Activated CD4-positive, alpha-beta T cell treated with anti-CD3 and anti-CD28 coated beads for 4 hours (primary cell): ENCODE measurements at places on chromosomes 2 and 18.

DNA sequence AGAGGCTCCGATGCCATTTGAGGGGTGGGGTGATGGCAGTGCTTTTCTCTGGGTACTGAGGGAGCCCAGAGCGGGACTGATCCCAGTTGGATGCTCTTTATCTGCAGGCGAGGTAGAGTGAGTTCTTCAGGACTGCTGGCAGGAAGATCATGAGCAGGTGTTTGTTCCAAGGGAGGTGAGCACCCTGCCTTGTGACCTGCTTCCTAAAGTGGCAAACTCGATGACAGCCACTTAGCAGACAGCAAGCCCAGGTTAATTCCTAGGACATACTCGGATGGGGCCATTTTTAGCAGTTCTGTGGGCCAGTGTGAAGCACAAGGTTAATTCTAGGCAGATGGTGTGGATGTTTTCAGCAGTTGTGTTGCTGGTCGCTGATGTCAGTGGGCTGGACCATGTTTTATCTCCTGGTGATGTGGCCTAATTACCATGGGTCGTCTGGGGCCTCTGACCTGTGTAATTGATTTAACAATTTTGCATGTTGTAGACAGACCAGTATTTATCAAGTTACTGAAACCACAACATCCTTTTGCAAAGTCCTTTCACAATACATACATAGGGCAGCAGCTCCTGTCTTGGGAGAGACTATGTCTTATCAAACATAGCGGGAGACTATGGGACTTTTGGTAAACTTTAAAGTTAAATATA is 4.9 kb downstream of the FKBP1B start:
- no peak for DNase-seq

DNA sequence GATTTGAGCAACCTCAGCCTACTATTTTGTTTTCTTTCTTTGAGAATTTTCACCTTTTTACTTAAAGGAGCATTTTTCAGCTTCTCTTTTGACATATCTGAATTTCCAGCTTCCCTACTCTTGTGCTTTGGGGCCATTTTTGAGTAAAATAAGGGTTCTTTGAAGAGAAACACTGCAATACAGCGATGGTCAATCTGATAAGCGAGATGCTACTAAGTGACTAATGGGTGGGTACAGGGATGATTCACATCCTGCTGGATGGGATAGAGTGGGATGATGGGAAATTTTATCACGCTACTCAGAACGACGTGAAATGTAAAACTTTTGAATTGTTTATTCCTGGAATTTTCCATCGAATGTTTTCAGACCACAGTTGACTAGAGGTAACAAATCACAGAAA is 211.5 kb downstream of the TMEM247 start:
- no peak for DNase-seq

DNA sequence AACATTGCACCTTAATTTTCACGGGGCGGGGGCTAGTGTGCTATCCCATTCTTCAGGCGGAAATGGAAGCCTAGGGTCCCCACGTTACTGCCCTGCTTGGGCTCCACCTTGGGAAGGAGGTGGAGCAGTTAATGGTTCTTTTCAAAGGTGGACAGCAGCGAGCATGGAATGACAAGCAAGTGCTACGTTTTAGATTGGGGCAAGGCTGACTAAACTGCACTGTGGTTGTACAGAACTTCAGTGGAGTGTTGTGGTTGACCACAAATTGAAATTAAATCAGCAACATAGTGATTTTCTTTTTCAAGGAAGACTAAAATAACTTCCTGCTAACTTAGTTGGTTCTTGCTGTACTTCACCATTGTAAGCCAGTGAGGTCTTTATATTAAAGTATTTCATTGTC is 47.0 kb downstream of the CHRNA1 start:
- DNase-seq, result no peak

DNA sequence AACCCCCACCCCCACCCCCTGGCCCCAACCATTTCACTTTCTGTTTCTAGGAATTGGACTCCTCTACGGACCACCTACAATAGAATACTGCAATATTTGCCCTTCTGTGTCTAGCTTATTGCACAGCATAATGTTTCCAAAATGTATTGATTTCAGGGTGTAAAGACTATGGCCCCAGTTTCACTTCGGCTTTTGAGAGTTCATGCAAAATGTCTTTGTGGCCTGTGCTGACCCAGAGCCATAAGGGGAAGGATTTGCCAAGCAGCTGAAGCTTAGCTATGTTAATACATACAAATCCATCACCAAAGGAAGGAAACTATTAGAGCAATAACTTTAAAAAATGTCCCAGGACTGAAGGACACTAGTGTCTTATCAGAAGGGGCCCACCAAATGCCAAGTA is 11.2 kb upstream of the ATP9B start:
- no peak for DNase-seq

- DNase-seq, result no peak
These were observed 76.1 kb upstream of the CYP1B1 start for GRCh38 chr2:38152035-38152434.

GRCh38 chr2:5986801-5987787 is 294.9 kb downstream of the SOX11 start:
- DNase-seq, result no peak

- no peak for DNase-seq
These were observed 90.1 kb downstream of the LBH start for GRCh38 chr2:30321466-30321865.

DNA sequence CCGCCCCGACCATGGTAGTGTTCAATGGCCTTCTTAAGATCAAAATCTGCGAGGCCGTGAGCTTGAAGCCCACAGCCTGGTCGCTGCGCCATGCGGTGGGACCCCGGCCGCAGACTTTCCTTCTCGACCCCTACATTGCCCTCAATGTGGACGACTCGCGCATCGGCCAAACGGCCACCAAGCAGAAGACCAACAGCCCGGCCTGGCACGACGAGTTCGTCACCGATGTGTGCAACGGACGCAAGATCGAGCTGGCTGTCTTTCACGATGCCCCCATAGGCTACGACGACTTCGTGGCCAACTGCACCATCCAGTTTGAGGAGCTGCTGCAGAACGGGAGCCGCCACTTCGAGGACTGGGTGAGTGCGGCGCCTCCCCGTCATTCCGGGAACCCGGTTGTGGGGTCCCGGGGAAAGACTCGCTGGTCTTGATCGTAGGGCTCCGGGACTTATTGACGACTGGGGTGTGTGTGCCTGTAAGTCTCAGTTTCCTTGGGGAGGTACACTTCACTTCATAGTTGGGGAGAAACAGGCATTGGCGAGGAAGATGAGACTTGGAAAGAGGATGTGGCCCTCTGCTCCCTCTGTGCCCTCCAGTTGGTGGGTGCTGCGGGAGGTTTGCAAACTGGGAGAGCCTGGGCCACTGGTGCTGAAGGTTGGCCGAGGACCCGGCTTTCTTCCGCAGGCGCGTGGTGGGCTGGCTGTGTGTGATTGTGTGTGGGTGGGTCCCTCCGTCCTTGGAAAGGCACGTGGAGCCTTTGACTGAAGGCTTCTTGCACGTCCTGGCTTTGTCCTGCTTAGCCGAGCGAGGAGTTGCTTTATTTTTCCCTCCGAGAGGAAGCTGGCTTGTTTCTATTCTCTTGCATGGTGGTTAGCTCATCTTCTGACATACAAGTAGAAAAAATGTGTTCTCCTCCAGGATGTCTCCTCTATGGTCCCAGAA is 886 bp downstream of the PRKCE start:
- peak; percentile 24 for DNase-seq

DNA sequence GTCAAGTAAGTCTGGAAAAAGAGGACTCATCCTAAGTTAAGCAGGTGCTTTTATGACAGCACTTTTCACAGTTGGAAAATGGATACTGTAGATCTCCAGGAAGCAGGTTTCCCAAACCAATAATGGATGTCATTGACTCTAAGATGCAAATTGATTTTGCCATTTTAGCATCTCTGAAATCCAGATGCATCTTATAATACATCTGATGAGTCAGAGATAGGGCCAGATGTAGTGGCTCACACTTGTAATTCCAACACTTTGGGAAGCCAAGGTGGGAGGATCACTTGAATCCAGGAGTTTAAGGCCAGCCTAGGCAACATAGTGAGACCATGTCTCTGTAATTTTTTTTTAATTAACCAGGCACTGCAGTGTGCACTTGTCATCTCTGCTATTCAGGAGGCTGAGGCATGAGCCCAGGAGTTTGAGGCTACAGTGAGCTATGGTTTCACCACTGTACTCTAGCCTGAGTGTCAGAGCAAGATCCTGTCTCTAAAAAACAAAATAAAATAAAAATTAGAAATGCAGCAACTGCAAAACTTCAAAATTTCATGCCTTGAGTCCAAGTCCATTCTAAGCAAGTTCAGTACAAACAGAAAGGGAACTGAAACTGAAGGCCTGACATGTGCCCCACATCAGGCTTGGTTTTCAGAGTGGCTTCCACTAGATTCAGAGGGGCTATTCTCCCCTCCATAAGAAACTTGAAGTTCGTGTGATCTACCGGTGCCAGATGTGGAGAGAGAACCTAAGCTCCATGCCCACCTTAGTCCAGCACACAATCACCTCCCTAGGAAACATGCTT is 267.8 kb upstream of the NCKAP5 start:
- DNase-seq, result no peak

- DNase-seq, result no peak
These were observed 52.2 kb downstream of the FAM178B start for GRCh38 chr2:96934182-96934495.

- no peak for DNase-seq
These were observed 13.6 kb upstream of the PELI1 start for GRCh38 chr2:64157792-64158191.

GRCh38 chr2:201137505-201138400 is 21.8 kb downstream of the CFLAR start:
- DNase-seq, result no peak

DNA sequence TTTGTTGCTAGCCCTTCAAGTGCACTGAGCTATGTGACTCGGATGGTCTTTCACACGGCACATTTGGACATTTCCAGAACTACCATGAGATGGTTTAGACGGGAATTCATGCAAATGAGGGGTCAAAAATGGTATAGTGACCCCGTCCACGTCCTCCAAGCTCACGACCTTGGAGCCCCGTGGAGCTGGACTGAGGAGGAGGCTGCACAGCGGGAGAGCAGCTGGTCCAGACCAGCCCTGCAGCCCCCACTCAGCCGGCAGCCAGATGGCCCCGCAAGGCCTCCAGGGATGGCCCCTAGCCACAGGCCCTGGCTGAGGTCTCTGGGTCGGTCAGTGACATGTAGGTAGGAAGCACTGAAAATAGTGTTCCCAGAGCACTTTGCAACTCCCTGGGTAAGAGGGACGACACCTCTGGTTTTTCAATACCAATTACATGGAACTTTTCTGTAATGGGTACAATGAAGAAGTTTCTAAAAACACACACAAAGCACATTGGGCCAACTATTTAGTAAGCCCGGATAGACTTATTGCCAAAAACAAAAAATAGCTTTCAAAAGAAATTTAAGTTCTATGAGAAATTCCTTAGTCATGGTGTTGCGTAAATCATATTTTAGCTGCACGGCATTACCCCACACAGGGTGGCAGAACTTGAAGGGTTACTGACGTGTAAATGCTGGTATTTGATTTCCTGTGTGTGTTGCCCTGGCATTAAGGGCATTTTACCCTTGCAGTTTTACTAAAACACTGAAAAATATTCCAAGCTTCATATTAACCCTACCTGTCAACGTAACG is 88.8 kb downstream of the EPAS1 start:
- no peak for DNase-seq

DNA sequence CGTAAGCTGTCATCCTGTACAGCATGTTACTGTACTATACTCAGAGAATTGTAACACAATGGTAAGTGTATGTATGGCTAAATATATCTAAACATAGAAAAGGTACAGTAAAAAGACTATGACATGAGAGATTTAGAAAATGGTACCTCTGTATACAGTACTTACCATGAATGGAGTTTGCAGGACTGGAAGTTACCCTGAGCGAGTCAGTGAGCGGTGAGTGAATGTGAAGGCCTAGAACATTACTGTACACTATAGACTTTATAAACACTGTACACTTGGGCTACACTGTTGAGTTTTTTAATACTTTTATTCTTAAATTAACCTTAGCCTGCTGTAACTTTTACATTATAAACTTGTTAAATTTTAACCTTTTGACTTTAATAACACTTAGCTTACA is 1.5 kb downstream of the DDX18 start:
- no peak for DNase-seq

DNA sequence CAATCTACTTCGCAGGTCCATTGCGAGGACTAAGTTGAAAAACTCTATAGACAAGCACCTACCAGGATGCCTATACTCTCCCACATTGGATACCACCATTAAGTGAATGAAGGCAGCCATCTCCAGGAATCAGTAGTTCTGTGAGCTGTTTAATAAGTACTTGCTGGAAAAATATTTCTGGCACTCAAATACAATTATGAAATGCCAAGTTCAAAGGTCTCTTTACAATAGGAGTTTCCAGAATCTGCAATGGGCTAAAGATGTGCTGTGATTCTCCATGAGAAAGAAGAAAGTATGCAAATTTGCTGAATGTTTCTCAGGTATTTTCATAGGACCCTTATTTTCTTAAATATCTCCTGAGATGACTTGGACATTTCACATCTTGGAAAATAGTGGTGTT is 103.0 kb downstream of the AP1S3 start:
- no peak for DNase-seq

DNA sequence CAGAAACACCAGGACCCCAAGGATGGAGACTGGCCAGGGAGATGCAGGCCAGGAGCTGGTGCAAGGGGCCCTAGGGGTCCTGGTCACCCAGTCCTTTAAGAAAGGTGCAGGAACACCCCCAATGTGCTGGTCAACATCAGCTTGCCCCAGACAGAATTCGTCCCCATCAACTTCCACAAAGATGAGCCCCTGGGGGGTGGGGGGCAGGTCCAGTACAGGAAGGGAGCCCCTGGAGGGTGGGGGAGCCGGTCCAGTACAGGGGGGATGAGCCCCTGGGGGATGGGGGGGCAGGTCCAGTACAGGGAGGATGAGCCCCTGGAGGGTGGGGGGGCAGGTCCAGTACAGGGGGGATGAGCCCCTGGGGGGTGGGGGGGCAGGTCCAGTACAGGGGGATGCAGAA is 160.7 kb upstream of the SALL3 start:
- no peak for DNase-seq

DNA sequence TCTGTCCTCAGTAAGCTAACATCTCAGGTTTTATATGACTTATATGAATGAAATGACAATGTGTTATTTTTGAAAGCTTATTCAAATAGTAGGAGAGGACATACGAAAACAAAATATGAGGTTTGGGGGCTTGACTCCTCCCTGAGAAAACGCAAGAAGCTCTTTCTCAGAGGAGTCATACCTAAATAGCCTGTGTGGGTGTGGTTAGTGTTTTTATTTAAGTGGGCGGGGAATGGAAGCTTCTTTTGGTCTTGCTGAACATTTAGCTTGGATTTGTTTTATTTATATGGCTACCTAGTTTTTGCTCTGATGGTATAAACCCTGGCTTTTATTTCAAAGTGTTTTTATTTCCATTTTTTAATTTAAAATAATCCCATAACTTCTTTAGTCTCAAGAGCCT is 72.1 kb upstream of the DSG1 start:
- no peak for DNase-seq

DNA sequence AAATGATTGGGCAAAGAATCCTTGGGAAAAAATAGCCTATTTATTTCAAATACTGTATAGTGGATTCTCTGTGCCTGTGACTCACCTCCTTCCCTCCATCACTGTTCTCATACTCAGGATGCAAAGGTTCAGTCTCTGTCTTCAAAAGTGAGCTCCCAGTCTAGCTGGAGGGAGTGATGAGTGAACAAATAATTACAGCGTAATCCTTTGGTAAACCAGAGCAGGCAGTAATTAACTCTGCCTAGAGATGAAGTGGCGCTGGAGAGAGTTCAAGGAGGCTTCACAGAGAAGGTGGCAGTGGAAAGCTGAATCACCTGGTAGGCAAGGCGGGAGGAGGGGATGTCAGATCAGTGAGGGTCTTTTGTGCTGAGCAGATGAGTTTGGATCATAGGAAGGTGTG is 6.5 kb downstream of the DGUOK start:
- DNase-seq, result no peak
